ENCODE measurements at places on chromosomes 2 and 18.

- H3K4me1 ChIP-seq = peaks cover 44% of the 10 kb centered on the region
- H3K27me3 ChIP-seq = no peaks in the 10 kb centered on the region
- peak overlapping the region; percentile 96 for H3K4me3 ChIP-seq
These were observed 11.7 kb upstream of the DCTN1 start for GRCh38 chr2:74391580-74392448.

DNA sequence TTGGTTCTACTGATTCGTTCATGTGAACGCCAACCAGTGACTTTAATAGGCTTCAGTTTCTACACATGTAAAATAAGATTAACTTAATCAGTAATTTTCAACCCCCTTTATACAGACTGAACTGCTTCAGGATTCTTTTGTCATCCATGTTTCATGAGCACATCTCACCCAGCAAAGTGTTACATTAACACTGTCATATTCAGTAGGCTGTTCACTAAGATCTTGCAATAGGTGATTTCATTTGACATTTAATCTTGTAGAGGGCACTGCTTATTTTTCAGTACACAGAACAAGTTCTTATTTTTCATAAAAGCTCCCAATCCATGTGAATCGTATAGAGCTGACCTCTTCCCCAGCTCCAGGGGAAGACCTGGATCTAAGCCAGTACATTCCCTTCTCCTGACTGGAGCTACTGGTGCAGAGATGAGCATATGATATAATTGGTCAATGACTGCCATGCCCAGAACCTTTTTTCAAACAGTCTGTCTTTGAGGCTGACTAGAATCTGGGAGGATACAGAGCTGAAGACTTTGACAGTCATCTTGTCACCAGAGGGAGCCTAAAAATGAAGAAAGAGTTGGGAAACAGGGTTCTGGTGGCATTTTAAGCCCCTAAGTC lies 72.2 kb upstream of the CHRNA1 start:
- DNase-seq = no peak
- no peaks in the 10 kb centered on the region for H3K36me3 ChIP-seq
- H3K4me1 ChIP-seq = peaks cover 3% of the 10 kb centered on the region

DNA sequence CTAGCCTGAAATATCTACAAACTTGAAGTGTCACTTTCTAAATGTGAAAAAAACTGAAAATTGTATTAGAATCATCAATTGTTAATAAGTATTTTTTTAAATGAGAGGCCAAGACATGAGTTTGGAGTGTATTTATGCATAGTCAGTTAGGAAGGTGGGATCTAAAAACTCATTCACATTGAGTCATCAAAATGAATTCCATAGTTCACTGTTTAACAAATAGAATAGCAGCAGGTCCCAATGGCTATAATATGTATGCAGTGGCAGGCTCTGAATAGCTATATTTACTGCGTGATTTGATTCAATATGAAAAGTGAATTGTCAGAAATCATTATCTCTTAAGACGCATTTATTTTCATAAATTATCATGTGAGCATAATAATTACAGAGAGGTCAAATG lies 256.1 kb downstream of the ZNF385B start:
- H3K4me3 ChIP-seq = no peak overlapping the region
- no peaks in the 10 kb centered on the region for H3K36me3 ChIP-seq
- H3K27me3 ChIP-seq = no peaks in the 10 kb centered on the region

- DNase-seq = no peak
- H3K4me3 ChIP-seq = no peak overlapping the region
- no peaks in the 10 kb centered on the region for H3K4me1 ChIP-seq
- H3K27me3 ChIP-seq = no peaks in the 10 kb centered on the region
- peaks cover 36% of the 10 kb centered on the region for H3K36me3 ChIP-seq
These were observed 59.6 kb downstream of the FEZ2 start for GRCh38 chr2:36538335-36538734.

DNA sequence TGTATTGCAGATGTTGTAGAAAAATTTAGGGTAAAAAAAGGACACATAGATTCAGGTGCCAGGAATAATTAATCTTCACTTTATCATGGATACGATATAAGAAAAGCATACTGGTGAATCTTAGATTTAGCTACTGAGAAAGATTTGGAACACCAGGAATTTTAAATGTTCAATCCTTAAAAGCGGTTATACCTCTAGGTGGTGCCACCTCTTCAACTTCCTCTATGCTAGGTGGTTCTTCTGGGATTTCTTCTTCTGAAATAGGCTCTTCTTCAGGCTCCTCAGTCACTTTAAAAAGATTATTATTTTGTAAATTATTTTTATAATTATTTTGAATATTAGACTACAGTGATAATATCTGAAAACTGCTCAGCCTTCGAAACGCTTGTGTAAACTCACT lies 133.1 kb downstream of the TTN start:
- no peak overlapping the region for H3K27ac ChIP-seq
- H3K4me3 ChIP-seq = no peak overlapping the region
- H3K36me3 ChIP-seq = no peaks in the 10 kb centered on the region
- no peaks in the 10 kb centered on the region for H3K27me3 ChIP-seq
- no peaks in the 10 kb centered on the region for H3K4me1 ChIP-seq

GRCh38 chr2:152432206-152432653 lies 97.3 kb downstream of the FMNL2 start:
- no peaks in the 10 kb centered on the region for H3K36me3 ChIP-seq
- H3K4me3 ChIP-seq = no peak overlapping the region
- no peaks in the 10 kb centered on the region for H3K27me3 ChIP-seq

GRCh38 chr2:176583607-176584006 lies 314.4 kb downstream of the MTX2 start:
- H3K36me3 ChIP-seq = no peaks in the 10 kb centered on the region
- no peak for DNase-seq
- H3K4me3 ChIP-seq = no peak overlapping the region
- peaks cover 7% of the 10 kb centered on the region for H3K4me1 ChIP-seq
- H3K27me3 ChIP-seq = peaks cover 3% of the 10 kb centered on the region

GRCh38 chr18:71221405-71221804 lies 932.6 kb downstream of the SOCS6 start:
- DNase-seq = no peak
- H3K4me1 ChIP-seq = no peaks in the 10 kb centered on the region
- H3K36me3 ChIP-seq = no peaks in the 10 kb centered on the region
- no peak overlapping the region for H3K27ac ChIP-seq

GRCh38 chr2:100852999-100853908 lies 33.3 kb downstream of the NPAS2 start:
- no peak overlapping the region for H3K4me3 ChIP-seq
- no peaks in the 10 kb centered on the region for H3K27me3 ChIP-seq
- H3K4me1 ChIP-seq = peaks cover 3% of the 10 kb centered on the region
- no peaks in the 10 kb centered on the region for H3K36me3 ChIP-seq
- peak; percentile 4 for DNase-seq

GRCh38 chr18:28974504-28974903 lies 797.6 kb upstream of the CDH2 start:
- no peak overlapping the region for H3K27ac ChIP-seq
- H3K36me3 ChIP-seq = no peaks in the 10 kb centered on the region
- no peak overlapping the region for H3K4me3 ChIP-seq
- H3K27me3 ChIP-seq = no peaks in the 10 kb centered on the region
- H3K4me1 ChIP-seq = no peaks in the 10 kb centered on the region

DNA sequence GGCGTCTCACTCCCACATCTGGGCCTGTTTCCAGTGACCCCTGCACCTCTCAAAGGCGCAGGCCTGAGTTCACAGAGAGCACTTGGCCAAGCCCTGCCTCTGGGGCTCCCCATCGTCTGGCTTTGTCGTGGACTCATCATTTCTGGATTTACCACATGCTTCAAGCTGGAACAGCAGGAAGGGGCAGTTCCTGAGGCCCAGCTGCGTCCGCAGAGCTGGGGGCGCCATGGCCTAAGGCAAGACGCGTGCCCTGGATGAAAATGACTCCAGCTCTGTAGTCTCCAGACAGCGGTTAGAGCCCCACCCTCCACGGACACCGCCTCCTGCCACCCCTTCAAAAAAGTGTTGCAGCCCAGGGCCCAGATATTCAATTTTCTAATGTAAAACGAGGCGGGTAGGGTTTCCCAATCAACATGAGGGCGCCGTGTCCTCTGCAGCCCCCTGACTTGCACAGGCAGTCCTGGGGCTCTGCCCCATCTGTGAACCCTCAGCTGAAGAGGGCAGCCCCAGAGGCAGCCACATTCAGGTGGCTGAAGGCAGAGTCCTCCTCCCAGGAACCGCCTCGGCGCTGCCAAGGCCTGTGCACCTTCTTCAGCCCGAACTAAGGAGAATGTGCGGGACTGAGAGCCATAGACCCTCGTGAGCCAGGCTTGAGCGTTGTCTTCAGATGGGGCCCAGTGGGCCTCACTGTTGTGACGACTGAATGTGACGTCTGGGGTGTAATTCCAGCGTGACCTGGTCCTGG lies 85.5 kb downstream of the NFATC1 start:
- H3K27ac ChIP-seq = no peak overlapping the region
- no peaks in the 10 kb centered on the region for H3K27me3 ChIP-seq

DNA sequence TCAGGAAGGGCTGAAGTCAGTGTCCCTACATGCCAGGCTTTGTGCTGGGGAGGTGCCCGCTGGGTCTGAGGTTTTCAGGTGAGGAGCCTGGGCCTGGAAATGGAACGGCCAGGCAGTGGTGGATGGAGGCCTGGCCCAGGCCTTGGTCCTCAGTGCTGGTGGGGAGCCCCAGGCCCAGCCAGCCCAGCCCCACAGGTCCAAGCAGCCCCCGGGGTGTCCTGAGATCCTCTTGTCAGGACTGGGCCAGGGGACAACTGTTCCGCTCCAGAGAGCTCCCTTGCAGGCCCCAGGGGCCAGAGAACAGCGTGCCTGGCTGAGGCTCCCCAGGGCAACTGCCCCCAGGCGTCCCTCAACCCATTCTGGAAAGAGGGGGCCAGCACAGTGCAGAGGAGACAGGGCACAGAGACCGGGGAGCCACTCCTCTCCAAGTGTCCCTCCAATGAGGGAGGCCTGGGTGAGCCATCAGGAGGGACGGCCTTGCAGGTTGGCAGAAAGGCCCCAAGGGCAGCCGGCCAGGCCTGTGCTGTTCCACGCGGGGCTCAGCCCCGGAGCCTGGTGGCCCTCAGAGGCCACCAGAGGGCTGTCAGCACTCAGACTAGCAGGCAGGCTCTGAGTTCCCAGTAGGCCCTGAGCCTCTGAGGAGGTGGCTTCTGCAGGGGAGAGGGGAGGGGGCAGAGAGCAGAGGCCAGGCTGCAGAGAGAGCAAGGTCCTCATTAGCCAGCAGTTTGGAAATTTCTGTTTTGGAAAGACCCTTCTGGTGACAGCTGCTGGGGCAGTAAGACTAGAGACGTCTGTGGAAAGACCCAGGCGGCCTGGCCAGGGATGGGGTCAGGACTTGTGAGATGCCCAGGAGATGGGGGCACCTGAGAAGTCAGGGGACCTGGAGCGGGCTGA lies 29.4 kb upstream of the SNED1 start:
- no peak overlapping the region for H3K27ac ChIP-seq
- H3K36me3 ChIP-seq = no peaks in the 10 kb centered on the region
- peak; percentile 69 for DNase-seq
- peaks cover 7% of the 10 kb centered on the region for H3K27me3 ChIP-seq
- H3K4me1 ChIP-seq = peaks cover 22% of the 10 kb centered on the region

GRCh38 chr2:191204433-191204832 lies 40.8 kb upstream of the MYO1B start:
- no peaks in the 10 kb centered on the region for H3K36me3 ChIP-seq
- no peak for DNase-seq
- no peaks in the 10 kb centered on the region for H3K27me3 ChIP-seq
- no peak overlapping the region for H3K27ac ChIP-seq

GRCh38 chr18:48824231-48824970 lies 126.4 kb downstream of the SMAD7 start:
- H3K4me3 ChIP-seq = no peak overlapping the region
- no peaks in the 10 kb centered on the region for H3K27me3 ChIP-seq
- H3K27ac ChIP-seq = no peak overlapping the region
- peaks cover 24% of the 10 kb centered on the region for H3K4me1 ChIP-seq
- H3K36me3 ChIP-seq = peaks cover 3% of the 10 kb centered on the region

GRCh38 chr2:181916726-181917718 lies 25.5 kb downstream of the ITPRID2 start:
- DNase-seq = no peak
- H3K27me3 ChIP-seq = no peaks in the 10 kb centered on the region
- peaks cover 79% of the 10 kb centered on the region for H3K36me3 ChIP-seq
- H3K27ac ChIP-seq = no peak overlapping the region

GRCh38 chr2:233023007-233023760 lies 9.3 kb upstream of the NEU2 start:
- no peak overlapping the region for H3K4me3 ChIP-seq
- H3K27ac ChIP-seq = no peak overlapping the region
- H3K27me3 ChIP-seq = no peaks in the 10 kb centered on the region
- no peaks in the 10 kb centered on the region for H3K4me1 ChIP-seq
- DNase-seq = no peak

DNA sequence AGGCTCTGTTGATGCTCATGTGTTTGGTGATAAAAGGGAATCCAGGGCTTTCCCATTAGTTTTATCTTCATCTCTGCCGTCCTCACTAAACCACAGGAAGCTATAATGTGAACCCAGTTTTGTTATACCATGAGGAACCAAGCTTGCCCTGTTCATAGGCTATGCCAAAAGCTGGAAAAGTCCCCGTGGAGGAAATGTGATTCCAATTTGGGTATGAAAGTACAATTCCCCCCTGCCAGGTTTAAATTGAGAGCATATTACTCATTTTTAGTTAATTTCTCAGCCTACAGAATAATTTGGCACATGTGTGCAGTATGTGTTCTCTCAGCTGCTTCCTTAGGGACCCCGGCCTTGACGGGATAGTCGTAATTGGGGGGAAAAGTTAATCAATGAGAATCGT lies 327.4 kb downstream of the RND3 start:
- no peaks in the 10 kb centered on the region for H3K27me3 ChIP-seq
- no peak for DNase-seq
- no peak overlapping the region for H3K4me3 ChIP-seq
- H3K4me1 ChIP-seq = no peaks in the 10 kb centered on the region
- no peak overlapping the region for H3K27ac ChIP-seq
- no peaks in the 10 kb centered on the region for H3K36me3 ChIP-seq

DNA sequence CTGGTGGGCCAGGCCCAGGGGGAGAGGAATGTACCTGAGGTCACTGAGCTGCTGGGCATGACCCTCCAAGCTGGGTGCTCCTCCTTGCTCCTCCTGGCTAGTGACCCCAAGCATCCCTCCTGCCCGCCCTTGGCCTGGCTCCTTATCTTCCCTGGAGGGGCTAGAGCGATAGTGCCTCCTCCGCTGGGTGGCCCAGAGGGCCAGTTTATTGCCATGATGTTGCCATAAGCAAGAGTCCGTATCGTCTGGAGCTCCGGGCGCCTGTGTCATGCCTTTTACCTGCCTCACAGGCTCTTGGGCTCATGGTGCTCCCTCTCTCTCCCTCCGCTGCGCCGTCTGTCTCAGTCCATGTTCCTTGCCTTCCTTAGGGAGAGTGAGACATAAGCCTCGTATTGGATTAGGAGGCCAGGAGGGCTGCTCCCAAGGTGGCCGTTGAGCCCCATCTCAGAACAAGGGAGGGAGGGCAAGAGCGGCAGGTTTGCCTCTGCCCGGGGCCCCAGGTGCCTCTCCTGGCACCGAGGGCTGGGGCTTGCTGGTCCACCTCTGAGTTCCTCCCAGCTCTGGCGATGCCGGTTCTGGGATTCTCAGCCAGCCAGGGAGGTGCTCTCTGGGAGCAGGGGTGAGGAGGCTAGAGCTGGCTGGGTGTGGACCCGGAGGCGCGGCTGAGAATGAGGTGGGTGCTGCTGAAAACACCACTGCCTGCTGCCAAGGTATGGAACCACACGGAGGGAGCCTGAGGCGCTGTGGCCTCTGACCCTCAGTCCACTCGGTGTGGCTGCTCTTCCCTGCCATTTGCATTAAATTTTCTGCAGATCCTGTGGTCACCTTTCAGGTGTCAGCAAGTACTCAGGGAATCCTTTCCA lies 22.6 kb downstream of the KCNIP3 start:
- peaks cover 44% of the 10 kb centered on the region for H3K4me1 ChIP-seq
- H3K27ac ChIP-seq = no peak overlapping the region
- H3K27me3 ChIP-seq = no peaks in the 10 kb centered on the region
- no peak for DNase-seq
- no peaks in the 10 kb centered on the region for H3K36me3 ChIP-seq

Measured in suprapubic skin (tissue), 4 donors.